ENCODE measurements at places on chromosomes 11 and 22.

DNA sequence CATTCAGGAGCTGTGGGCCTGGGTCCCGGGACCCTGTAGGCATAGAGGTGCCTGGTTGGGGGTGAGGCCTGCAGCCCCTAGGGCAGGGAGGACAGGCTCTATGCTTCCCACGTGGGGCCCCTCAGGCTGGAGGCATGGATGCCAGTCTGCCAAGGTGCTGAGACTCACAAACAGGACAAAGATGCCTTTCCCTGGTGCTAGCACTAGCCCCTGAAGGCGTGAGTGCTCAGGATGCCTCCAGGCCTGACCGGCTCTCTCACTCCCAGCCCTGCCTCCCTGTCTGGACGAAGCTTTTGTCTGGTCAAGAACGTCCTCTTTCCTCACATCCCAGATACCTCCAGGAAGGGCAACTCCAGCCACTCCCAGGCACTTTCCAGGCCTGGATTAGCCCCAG lies 2.1 kb downstream of the CDC42BPG start:
- DNase-seq = no peak

DNA sequence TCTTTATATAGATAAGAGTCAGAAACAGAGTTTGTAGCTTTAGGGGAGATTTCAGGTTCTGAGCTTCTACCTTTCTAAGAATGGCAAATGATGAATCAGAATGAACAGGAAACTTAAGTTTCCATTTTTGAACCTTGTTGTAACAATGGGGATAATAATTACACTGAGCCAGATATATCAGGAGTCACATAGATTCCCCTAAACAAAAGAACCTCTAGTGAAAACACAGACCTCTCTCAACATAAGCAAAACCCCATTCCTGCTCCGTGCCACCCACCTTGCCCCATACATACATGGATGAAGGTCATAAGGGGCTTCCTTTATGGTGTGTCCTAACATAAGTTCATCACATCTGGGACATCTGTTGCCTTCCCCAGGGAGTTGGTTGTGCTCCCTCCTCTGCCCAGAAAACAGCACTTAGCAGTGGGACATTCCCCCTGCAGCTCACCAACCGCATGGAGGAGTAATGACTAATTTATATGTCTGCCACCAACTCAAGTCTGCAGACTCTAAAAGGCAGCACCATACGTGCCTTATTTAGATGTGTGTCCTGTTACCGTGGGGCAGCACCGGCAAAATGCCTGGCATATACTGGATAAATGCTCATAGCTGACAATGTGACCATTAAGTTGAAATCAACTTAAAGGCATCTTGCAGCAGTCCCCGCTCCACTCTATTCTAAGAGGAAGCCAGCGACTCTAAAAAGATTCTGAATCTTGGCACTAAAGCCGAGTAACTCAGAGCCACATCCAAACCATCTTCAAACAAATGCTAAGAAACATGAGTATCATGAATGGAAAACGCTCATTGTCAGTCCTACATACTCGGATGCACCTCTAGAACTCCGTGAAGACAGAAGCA lies 8.0 kb downstream of the JAML start:
- DNase-seq = no peak

GRCh38 chr11:65968600-65969482 lies 7.3 kb downstream of the SART1 start:
- no peak for DNase-seq

DNA sequence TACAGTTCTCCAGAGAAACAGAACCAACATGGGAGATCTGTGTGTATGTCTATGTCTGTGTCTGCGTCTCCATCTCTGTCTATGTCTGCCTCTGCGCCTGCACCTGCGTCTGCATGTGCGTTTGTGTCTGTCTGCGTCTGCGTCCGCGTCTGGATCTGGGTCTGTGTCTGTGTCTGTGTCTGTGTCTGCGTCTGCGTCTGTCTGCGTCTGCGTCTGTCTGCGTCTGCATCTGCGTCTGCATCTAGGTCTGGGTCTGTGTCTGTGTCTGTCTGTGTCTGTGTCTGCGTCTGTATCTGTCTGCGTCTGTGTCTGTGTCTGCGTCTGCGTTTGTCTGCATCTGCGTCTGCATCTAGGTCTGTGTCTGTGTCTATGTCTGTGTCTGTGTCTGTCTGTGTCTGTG lies 88.4 kb upstream of the SLC22A12 start:
- DNase-seq = no peak

DNA sequence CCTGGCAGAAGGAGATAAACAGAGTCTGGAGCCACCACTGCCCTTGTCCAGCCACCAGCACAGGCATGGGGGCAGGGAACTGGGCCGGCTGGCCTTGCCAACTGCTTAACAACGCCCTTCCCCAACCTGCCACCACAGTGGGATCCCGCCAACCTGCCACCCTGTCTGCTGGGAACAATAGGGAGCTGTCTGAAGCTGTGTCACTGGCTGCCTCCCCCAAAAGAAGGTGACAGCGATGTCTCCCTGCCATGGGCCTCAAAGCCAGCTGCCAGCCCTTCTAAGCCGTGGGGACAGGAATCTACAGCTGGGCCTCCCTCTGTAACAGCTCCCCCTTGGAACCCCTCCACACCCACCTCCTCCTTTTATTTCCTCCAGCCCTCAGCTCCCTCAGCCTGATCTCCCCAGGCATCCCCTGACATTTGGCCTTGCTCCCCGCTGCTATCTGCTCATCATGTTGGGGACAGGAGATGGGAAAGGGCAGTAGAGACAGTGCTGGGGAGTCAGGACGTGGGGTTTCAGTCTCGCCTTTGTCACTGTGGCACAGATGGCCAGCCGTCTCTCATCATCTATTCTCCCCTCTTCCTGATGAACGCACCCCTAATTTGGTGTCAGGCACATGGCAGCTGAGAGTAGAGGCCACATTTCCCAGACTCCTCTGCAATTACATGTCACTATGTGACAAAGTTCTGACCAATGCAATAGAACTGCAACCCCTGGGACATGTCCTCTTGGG lies 51.3 kb upstream of the PRDM11 start:
- no peak for DNase-seq

DNA sequence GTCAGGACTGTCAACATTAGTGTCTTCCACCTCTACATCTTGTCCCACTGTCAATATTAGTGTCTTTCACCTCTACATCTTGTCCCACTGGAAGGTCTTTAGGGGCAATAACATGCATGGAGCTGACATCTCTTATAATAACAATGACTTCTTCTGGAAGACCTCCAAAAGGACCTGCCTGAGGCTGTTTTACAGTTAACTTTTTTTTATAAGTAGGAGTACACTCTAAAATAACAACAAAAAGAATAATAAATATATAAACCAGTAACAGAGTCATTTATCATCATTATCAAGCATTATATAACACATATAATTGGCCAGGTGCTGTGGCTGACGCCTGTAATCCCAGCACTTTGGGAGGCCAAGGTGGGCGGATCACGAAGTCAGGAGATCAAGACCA lies 57.5 kb downstream of the PAK1 start:
- no peak for DNase-seq

GRCh38 chr11:71165771-71166170 lies 86.6 kb downstream of the SHANK2 start:
- no peak for DNase-seq

GRCh38 chr22:36881504-36882245 lies 20.9 kb downstream of the NCF4 start:
- DNase-seq = no peak

DNA sequence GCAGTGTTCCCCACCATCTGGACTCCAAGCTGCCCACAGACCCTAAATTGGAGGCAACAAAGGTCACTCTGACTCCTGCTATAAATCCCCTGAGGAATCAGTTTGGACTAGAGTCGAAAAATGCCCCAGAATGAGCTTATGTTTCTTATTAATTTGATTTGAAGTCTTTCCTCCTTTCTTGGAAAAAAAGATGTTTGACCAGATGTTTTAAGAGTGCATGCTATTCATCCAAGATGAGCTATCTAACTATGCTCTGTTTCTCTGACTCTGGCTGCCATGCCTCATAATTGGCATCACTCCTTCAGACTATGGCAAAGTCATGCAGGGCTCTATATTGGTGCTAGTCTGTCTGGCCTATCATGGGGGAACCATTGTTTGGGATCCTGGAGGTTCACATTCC lies 174.0 kb downstream of the SPON1 start:
- DNase-seq = no peak

GRCh38 chr11:75592715-75593114 lies 30.7 kb downstream of the SERPINH1 start:
- DNase-seq = no peak

DNA sequence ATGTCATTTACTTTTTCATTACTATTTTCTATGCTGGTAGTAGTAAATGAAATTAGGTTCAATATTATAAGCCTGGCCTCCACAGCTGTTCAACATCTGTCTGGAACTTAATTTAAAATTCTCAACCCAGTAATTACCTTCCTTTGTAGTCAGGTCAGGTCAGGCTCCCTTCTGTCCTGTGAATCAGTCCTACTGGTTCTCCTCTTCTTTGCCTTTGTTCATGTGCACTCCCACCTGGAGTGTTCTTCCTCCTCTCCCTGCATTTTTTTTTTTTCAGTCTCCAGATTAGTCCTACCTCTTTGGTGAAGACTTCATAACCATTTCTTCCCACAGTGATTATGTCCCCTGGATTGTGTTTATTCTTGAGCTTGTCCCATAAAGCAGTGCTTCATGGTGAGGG lies 67.9 kb downstream of the DKK3 start:
- DNase-seq = no peak

DNA sequence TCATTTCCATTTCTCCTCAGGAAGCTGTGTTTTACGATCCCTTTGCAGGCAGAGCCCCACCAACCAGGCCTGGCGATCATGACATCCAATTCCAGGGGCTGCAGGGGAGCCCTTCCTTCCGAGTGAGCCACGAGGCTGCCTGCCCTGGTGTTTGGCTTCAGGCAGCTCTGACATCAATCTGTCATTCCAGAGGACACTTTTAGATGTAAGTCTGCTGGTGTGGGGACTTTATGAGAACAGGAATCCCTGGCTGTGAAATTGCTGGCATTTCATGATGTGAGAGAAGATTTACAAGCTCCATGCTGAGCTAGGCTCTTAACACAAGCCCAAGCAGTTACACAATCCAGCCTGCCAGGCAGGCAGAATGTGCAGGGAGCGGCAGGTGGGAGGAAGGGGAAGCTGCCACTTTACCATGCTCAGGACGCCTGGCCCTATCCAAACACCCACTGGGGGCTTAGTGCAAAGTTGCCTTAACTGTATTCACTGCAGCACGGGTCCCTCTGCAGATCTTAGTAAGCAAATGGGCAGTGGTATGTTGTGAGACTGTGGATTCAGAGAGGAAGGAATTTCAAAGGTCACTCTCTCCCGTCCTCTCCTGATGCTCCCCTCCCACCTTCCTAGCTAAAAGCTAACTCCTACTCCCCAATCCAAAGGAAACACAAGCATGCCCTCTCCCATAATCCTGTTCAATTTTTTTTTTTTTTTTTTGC lies 43.4 kb upstream of the MICAL2 start:
- peak; percentile 62 for DNase-seq

DNA sequence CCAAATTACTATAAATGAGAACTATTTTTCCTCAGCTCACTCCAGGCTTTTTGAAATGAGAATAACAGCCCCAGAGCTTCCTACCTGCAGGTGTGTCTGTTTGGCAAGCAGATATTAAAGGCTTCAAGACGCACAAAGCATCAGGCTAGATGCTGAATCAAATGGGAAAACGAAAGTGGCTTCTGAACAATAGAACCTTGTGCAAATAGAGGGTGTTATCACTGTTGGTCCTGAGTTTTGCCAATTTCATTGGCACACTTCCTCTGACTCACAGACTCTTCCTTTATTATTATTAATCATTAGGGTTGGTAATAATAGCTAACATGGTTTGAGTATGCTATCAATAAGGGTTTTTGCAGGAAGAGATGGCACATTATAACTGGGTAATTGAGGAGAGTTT lies 13.4 kb downstream of the SYT13 start:
- no peak for DNase-seq

- peak; percentile 19 for DNase-seq
Measured at GRCh38 chr11:83093634-83094033, 21.9 kb upstream of the RAB30 start.

GRCh38 chr11:84922212-84922805 lies 704.8 kb downstream of the DLG2 start:
- peak; percentile 12 for DNase-seq

- peak; percentile 76 for DNase-seq
Measured at GRCh38 chr11:61602775-61603569, 22.1 kb upstream of the SYT7 start.

GRCh38 chr22:44500599-44500998 lies 2.6 kb upstream of the RTL6 start:
- no peak for DNase-seq

DNA sequence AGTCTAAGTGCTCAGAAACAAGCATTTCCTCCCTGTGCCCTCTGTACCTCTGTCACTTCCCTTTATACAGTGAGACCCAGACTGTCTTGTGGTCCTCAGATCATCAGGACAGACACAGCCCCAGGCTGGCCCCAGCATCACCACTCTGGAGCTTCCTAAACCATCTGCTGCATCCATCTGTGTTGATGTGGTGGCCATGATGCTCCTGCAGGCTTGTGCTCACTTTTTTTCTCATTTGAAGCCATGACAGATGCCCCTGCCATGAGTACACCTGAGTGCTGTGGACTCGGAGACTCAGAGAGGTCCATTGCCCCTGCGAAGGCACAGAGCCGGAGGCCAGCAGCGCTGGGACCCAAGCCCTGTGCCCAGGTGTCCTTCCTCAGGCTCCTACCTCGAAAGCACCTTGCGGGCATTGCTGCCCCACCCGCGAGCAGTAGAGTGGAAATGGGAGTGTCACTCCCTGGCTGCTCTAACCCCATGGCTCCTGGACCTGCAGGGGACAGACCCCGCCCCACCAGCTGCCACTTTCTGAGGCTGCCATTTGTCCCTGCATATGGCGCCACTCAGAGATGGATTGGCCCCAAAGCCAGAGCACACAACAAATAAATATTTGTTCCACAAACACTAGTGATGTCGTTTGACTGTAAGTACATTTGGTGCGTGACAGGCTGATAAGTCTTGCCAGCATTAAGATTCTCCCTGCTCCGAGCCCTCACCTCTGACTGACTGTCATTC lies 593.5 kb downstream of the TBC1D22A start:
- DNase-seq = no peak

DNA sequence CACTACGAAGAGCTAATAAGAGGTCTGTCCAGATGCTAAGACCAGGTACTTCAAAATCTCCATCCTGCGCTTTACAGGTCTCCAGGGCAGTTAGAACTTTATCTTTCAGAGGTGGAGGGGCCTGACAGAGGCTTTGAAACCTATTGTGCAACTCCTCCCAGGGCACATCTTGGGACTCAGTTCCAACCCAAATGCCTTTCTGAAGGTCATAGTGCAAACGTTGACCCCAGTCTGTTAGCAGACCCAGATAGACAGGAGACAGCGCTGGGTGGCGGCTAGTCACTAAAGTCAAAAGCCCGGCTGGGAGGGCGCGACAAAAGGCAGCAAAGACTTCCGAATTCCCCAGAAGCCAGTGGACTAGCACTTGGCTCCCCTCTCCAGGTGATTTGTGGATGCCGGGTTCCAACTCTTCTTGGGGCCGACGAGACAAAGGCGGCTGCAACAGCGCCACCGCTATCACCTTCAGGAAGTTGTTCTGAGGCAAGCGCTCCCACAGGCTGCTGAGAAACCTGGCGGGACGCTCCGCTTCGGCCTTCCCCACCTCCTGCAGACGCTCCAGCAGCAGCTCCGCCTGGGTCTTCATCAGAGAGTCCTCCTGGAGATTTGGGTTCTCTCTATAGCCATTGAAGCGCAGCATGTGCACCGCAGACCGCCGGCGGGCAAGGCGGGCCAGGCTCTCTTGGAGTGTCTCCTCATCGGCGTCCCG lies 728 bp downstream of the FANCF start:
- peak; percentile 60 for DNase-seq
